SK-N-SH treated with all-trans-retinoic acid at 6 μM for 48 hours (cell line): ENCODE measurements at places on chromosomes 5 and 9.

- ATAC-seq = peak; percentile 86
Measured at GRCh38 chr5:147763791-147764525, 18.6 kb downstream of the JAKMIP2 start.

DNA sequence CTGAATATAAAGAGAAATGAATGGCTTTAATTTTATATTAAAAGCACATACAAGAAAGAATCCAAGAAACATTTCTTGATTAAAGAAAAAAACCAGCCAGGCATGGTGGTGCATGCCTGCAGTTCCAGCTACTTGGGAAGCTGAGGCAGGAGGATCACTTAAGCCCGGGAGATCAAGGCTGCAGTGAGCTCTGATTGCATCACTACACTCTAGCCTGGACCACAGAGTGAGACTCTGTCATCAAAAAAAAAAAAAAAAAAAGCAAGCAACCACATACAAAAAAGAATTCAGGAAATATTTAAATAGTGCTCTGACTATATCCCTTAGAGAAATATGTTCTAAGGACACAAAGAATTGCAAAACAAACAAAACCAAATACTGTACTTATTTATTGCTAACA lies 2.5 kb upstream of the PLAC8L1 start:
- no peak for ATAC-seq

DNA sequence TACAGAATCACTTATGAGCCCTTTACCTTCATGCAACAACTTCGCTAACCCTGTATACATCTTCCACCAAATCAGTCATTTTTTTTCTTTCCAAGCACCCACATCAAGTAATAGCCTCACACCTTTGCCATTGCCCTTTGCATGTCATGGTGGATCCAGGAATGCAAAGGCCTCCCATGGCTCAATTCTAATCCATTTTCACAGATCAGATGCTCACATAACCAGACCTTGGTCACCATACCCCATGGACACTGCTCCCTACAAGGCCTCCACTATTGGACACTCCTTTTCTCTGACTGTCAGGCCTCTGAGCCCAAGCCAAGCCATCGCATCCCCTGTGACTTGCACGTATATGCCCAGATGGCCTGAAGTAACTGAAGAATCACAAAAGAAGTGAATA lies 179.5 kb downstream of the RASEF start:
- no peak for ATAC-seq

GRCh38 chr9:127014216-127014909 lies 99.8 kb downstream of the RALGPS1 start:
- peak; percentile 97 for ATAC-seq

DNA sequence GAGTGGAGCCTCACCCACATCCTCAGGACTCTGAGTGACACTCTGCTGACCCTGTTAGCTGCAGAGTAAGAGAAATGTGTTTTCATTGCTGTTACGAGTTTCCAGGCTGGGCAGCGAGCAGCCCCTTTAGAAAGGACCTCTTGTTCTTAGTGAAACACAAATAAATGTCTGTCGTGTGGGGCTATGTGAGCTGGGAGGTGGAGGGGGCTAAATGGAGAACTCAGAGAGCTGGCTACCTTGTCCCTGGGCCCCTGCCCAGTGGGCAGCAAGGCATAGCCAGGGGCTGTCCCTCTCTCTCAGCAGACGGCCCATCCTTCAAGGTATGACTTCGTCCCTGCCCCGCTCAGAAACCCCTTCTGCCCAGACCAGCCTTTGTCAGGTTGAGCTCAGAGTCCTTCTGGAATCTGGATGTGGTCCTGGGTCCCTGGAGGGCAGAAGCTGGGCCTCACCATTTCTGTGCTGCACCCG lies 10.2 kb downstream of the DCANP1 start:
- no peak for ATAC-seq

DNA sequence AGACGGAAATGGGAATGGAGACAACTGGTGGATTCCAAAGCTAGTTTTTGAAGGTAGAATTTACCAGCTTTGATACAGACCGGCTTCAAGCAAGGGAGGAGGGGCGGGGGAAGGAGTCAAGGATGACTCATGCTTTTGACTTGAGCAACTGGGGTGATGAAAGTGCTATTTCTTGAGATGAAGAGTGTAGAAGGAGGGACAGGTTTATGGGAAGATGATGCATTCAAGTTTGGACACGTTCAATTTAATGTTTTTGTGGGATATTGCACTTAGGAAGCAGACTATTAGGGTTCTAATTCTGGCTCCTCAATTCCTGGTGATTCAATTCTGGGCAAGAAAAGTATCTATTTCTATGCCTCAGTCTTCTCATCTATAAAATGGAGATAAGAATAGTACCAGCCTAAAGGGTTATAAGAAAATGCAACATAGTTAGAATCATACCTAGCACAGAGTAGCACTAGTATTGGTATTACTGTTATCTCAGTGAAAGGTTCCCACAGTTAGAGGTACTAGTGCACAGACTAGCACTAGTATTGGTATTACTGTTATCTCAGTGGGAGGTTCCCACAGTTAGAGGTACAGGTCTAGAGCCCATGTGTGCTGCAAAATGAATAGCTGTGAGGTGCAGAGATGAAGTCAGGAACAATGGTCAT lies 4.6 kb downstream of the NIPAL4 start:
- peak; percentile 70 for ATAC-seq

GRCh38 chr5:77366717-77367500 lies 125.2 kb downstream of the WDR41 start:
- no peak for ATAC-seq

GRCh38 chr5:154648229-154648628 lies 106.9 kb upstream of the LARP1 start:
- ATAC-seq = no peak

GRCh38 chr5:152864991-152865390 lies 459.9 kb upstream of the NMUR2 start:
- no peak for ATAC-seq

DNA sequence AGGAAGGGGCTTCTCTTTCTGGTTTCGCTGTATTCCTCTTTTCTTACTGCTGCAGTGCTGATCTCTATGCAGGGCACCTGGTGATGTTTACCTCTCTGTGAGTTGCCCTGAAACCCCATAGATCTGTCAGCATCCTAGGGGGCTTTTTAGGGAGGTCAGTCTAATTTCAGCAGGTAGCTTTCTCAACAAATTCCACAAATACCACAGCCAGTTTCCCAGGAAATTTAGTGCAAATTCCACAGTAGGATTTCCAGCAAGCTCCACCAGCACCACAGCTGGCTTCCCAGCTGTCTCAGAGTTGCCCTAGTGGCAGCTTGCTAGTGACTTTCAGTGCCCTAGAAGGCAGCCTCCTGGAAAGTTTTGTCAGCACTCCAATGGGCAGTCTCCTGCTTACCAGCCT lies 379.1 kb upstream of the SMC2 start:
- no peak for ATAC-seq

GRCh38 chr5:175460552-175460951 lies 16.6 kb upstream of the DRD1 start:
- no peak for ATAC-seq
